Fibroblast of lung (primary cell): ENCODE measurements at places on chromosomes 4 and X. TPM values are rescaled to one million over a fixed set of nuclear protein-coding genes. Genes with fewer than 3 reads are reported as not detected.

Gene SPRY1
- polyA plus RNA-seq, result 15.3 and 23.9 TPM in 2 replicates

Gene FRAS1
- 0.30 and 0.76 TPM in 2 replicates for polyA plus RNA-seq

Gene F11
- polyA plus RNA-seq, result not detected in 2 replicates

Gene BTC
- polyA plus RNA-seq, result 0.33 and 0.41 TPM in 2 replicates

Gene RRH
- 0.07 and 0.08 TPM in 2 replicates for polyA plus RNA-seq

Gene SPARCL1
- 0.64 and 0.70 TPM in 2 replicates for polyA plus RNA-seq

Gene SORCS2
- polyA plus RNA-seq, result 0.21 and 0.41 TPM in 2 replicates

Gene CFAP299
- polyA plus RNA-seq, result 0.79 and 1.3 TPM in 2 replicates

Gene ADAD1
- polyA plus RNA-seq, result not detected in 2 replicates

Gene DOK7
- polyA plus RNA-seq, result not detected in 2 replicates

Gene SLC38A5
- polyA plus RNA-seq, result 8.3 and 35.0 TPM in 2 replicates

Gene GSPT2
- 6.2 and 6.4 TPM in 2 replicates for polyA plus RNA-seq

Gene BST1
- polyA plus RNA-seq, result 24.0 and 48.8 TPM in 2 replicates

Gene NXF2B
- not detected in 2 replicates for polyA plus RNA-seq

Gene SULT1B1
- polyA plus RNA-seq, result 0.03 and 0.05 TPM in 2 replicates

Gene CLIC2
- 3.3 and 6.3 TPM in 2 replicates for polyA plus RNA-seq

Gene SMIM10
- 11.4 and 12.6 TPM in 2 replicates for polyA plus RNA-seq

Gene SERPINA7
- not detected in 2 replicates for polyA plus RNA-seq

Gene RGN
- polyA plus RNA-seq, result 7.0 and 7.4 TPM in 2 replicates

Gene PROM1
- 0.03 and 0.10 TPM in 2 replicates for polyA plus RNA-seq

Gene TCEAL9
- polyA plus RNA-seq, result 198 and 286 TPM in 2 replicates

Gene EVC2
- 1.3 and 1.4 TPM in 2 replicates for polyA plus RNA-seq

Gene TLR6
- polyA plus RNA-seq, result 1.9 and 2.3 TPM in 2 replicates

Gene ALG13
- polyA plus RNA-seq, result 55.2 and 67.3 TPM in 2 replicates

Gene SSX2B
- not detected in 2 replicates for polyA plus RNA-seq

Gene PRSS12
- 104 and 136 TPM in 2 replicates for polyA plus RNA-seq

Gene CSN1S1
- not detected in 2 replicates for polyA plus RNA-seq

Gene FAM236B
- polyA plus RNA-seq, result not detected in 2 replicates

Gene SPANXN3
- not detected in 2 replicates for polyA plus RNA-seq

Gene DNAAF6
- polyA plus RNA-seq, result not detected in 2 replicates

Gene SPATA18
- 7.2 and 11.5 TPM in 2 replicates for polyA plus RNA-seq

Gene GPRIN3
- 0.01 TPM in 1 of 2 replicates, not detected in the other for polyA plus RNA-seq

Gene NDNF
- 1.8 and 9.6 TPM in 2 replicates for polyA plus RNA-seq

Gene S100P
- polyA plus RNA-seq, result not detected in 2 replicates

Gene TEX13D
- not detected in 2 replicates for polyA plus RNA-seq

Gene TMPRSS11D
- not detected in 2 replicates for polyA plus RNA-seq

Gene PCSK1N
- polyA plus RNA-seq, result 0.08 TPM in 1 of 2 replicates, not detected in the other

Gene MAGEC3
- not detected in 2 replicates for polyA plus RNA-seq

Gene SUPT20HL1
- not detected in 2 replicates for polyA plus RNA-seq
